ENCODE measurements at places on chromosomes 6 and 20.

DNA sequence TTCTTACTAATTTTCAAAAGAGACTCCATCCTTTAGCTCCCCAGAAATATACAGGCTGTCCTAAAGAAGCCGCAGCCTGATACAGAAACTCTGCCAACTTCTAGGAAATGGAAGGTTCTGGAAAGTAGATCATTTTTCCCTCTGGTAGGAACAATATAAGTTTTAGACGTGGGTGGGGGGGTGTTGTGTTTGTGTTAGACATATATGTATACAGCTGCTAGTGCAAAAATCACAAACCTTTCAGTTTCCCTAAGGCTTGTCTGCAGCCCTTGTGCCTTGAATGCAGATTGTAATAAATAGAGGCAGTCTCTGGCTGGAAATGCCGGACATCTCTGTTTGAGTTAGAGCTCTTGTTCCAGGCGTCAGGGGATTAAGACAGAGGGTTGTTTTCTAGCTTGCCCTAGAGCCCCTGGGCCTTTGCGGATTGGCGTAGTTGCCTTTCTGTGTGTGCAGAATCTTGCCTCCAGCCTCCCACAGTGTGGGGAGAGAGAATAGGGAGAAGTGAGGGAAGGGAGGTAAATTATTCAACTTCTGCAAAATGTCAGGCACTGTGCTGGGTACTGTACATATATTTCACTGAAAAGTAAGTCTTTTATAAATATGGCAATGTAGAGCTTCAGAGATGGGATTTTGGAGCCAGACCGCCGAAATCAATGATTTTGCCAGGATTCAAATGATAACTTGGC is 269.7 kb downstream of the PRL start:
- no peak for DNase-seq

- DNase-seq = no peak
Observed at GRCh38 chr6:119965008-119965407, 615.4 kb upstream of the MAN1A1 start.

GRCh38 chr20:48425817-48426612 is 401.8 kb downstream of the PREX1 start:
- no peak for DNase-seq

DNA sequence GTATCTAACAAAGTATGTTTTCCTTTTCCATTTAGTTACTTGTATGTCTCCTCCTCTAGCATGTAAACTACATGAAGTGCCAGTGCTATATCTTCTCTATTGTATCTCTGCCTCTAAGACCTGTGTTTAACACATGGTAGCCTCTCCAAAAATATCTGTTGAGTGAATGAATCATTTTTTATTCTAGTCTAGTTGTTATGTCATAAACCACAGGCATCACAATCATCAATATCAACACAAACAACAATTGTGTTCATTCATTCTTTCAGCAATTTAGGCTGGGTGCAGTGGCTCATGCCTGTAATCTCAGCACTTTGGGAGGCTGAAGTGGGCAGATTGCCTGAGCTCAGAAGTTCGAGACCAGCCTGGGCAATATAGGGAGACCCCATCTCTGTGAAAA is 111.6 kb upstream of the EYA4 start:
- no peak for DNase-seq

DNA sequence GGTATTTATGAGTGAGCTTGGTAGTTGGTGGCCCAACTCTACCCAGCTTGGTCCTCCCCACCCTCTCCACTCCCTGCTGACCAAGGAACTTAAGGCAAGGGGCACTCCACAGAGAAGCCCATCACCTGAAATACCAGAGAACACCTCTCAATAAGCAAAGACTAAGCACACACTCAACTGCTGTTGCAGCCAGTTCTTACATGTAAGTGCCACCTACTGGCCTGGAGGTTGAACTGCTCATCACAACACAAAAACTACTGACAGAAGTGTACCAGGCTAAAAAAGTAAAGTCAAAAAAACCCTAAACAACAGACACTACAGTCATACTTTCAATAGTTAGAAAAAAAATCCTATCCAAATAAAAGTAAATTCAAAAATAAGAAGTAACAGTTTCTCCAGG is 146.2 kb downstream of the FAM83B start:
- no peak for DNase-seq

DNA sequence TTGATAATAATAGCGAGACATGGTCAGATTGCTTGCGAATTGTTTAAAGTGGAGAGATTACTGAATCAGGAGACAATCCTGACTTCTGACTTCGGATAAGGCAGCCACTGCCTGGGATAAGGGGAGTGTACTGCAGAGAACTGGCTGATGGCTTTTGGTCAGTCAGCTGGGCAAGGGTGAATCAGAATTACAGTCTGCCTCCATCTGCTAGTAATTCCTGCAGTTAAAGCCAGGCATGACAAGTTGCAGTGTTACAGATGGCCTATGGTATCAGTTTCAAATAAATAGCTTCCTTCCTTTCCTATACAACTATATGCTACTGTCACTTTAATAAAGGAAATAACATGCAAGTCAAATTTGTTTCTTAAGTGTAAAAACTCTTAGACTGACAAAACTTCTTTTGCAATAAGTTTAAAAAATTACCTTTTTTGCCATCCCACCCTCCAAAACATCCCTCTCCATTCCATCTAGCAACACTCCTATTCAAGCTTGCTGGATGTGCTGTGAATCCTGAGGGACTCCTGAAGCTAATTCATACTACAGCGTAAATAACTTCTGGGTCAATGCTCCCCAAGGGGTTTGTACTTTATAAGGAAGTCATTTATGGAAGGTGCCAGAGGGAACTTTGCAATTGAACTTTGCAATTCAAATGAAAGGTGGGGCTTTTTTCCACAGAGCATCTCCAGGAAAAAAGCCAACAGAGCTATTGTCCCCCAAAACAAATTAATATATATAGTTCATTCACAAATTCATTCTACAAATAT is 245.2 kb downstream of the ADGRB3 start:
- no peak for DNase-seq

- DNase-seq = no peak
Observed at GRCh38 chr6:20657274-20657800, 123.1 kb downstream of the CDKAL1 start.

DNA sequence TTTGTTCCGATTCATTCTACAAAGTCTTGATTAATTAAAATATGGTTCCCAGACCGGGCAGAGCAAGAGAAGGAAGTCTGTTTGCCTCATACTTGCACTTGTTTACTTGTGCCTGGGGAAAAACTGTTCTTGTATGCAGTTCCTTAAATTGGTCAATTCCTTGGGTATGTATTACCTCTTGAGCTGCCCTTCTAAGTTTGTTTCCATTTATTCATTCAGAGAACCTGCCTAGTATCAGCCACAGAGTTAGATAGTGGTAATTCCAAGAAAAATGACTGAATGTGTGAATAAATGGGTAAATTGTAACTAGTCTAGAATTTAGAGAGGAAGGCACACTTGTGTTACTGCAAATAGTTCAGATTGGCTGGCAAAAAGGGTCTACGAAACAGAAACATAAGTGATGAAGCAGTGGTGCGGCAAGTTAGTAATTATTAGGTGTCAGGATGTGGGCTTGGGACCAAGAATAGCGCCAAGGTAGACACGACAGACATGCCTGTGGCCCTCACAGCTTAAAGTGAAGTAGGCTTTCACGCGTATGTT is 525 bp upstream of the MAK start:
- no peak for DNase-seq

DNA sequence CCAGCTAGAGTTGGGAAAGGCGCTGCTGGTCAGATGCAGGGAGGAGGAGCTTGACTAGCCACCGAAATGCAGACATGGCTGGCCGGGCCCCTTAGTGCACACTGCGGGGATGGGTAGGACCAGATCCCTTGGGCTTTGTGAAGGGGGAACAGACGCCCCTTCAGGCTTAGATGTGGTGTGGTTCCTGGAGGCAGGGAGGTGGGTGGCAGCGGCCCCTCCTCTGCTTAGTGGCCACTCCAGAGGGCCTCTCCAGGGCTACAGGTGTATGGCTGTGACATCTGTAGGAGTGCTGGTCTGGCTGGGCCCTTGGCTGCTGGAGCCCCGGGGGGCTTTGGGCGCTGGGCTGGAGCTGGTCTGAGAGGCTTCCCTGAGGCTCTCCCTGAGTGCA is 5.9 kb downstream of the CCND3 start:
- no peak for DNase-seq

Measured in GF-D8 (cell line).